ENCODE measurements at places on chromosomes 13 and 19. TPM values are rescaled to one million over a fixed set of nuclear protein-coding genes. Genes with fewer than 3 reads are reported as not detected.

GRCh38 chr13:44368062-44368591 lies 5.5 kb upstream of the SERP2 start:
- H3K36me3 ChIP-seq = no peaks in the 10 kb centered on the region
- no peaks in the 10 kb centered on the region for H3K27me3 ChIP-seq
- H3K4me1 ChIP-seq = peaks cover 1% of the 10 kb centered on the region
- DNase-seq = no peak
- H3K27ac ChIP-seq = no peak overlapping the region

GRCh38 chr13:44243198-44243857 lies 130.3 kb upstream of the SERP2 start:
- peaks cover 3% of the 10 kb centered on the region for H3K4me1 ChIP-seq
- H3K36me3 ChIP-seq = no peaks in the 10 kb centered on the region
- H3K27me3 ChIP-seq = no peaks in the 10 kb centered on the region
- no peak overlapping the region for H3K4me3 ChIP-seq

The OR7C1 gene
- not detected for total RNA-seq

- peaks cover 23% of the 10 kb centered on the region for H3K4me1 ChIP-seq
- DNase-seq = no peak
- H3K4me3 ChIP-seq = no peak overlapping the region
- no peaks in the 10 kb centered on the region for H3K27me3 ChIP-seq
Measured at GRCh38 chr13:98984983-98985382, 7.1 kb upstream of the DOCK9 start.

The SPRY2 gene
- total RNA-seq = 26.5 TPM
